ENCODE measurements at places on chromosomes 13 and 19.
A peak's percentile ranks its signal among the peaks of the same experiment; 100 is the strongest.

- no peak for DNase-seq
Measured at GRCh38 chr19:29671393-29672160, 6.3 kb downstream of the PLEKHF1 start.

DNA sequence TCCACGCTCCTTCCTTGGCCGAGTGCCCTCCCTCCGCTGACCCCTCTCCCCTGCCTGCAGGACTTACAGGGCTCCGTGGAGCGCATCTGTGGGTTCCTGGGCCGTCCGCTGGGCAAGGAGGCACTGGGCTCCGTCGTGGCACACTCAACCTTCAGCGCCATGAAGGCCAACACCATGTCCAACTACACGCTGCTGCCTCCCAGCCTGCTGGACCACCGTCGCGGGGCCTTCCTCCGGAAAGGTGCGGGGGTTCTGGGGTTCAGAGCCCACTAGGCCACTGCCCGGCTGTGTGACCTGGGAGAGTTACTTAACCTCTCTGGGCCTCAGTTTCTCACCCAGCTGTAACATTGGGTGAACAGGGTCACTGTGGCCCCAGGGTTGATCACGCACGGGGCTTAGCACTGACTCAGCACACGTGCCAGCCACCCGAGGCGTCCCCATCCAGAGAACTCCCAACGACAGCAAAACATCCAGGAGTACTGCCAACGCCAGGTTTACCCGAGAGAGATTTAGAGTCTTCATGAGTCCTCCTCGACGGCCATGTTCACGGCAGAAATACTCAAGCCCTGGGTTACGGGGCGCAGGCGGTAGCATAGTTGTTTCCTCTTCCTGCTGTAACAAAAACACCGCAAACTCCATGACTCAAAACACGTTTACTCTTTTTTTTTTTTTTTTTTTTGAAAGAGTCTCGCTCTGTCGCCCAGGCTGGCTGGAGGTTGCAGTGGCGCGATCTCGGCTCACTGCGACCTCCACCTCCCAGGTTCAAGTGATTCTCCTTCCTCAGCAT is 9.7 kb upstream of the SPACA4 start:
- no peak for DNase-seq

- DNase-seq, result peak; percentile 90
Measured at GRCh38 chr19:48511800-48512503, at the start of gene LMTK3. TSS of gene LMTK3 (minus strand) at chr19:48511835. CDS start at chr19:48511576, 259 bp downstream.

- no peak for DNase-seq
Measured at GRCh38 chr13:31982124-31982523, 49.5 kb upstream of the FRY start.

DNA sequence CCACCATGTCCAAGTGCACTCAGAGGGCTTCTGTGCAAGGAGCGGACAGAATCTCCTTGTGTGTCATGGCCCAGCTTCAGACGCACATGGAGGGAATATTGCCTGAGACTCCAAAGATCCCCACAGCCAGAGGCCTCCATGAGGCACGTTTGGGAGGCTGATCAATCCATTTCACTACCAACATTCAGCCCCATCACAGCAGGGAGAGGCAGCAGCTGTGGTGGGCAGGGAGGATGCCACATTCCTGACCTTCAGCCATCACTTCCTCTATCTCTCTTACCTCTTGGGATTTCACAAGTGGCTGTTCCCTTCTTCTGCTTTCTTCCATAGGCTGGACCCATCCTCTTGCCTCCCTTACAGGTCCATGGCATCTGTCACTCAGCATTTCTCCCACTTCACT is 82.4 kb upstream of the MBNL2 start:
- DNase-seq, result no peak

DNA sequence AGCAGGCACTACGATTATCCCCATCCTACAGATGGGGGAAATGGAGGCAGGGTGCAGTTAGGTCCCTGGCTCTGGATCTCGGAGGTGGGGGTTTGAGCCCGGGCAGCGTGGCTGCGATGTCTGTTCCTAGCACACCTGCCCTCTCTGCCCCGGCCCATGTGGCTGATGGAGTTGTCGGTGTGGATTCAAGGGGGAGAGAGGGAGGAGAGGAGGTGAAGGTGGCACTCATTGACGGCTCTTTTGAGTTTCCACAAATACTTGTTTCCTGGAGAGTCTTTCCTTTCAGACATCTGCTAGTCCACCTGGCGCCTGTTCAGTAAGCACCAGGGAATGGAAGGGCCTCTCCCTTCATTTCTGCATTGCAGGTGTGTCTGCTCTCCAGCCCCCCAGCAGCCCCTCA is 69.9 kb downstream of the ARHGEF18 start:
- peak; percentile 47 for DNase-seq

GRCh38 chr19:41882568-41883462 is at the start of gene ARHGEF1:
TSS of gene ARHGEF1 (plus strand) at chr19:41883184. CDS start at chr19:41888083, 4,899 bp downstream.
- DNase-seq, result no peak

DNA sequence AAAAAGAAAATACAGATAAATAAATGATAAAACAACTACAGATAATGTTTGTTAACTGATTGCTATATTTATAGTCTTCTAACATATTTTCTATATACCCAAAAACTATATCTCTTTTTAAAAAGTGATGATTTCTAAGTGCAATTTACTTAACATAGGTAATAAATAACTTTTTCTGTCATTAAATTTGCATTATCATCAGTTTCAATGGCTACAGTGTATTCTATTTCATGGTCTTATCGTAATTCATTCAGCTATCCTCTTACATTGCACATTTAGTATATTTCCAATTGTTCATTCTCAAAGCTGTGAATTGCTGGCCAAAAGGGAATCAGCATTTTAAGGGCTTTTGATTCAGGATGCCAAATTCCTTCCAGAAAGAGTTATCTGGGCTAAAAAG is 3.6 kb downstream of the ZNF180 start:
- no peak for DNase-seq

- peak; percentile 85 for DNase-seq
Measured at GRCh38 chr13:23960566-23961156, 63.4 kb upstream of the C1QTNF9B start.

GRCh38 chr13:110551284-110551683 is 10.2 kb downstream of the RAB20 start:
- no peak for DNase-seq

DNA sequence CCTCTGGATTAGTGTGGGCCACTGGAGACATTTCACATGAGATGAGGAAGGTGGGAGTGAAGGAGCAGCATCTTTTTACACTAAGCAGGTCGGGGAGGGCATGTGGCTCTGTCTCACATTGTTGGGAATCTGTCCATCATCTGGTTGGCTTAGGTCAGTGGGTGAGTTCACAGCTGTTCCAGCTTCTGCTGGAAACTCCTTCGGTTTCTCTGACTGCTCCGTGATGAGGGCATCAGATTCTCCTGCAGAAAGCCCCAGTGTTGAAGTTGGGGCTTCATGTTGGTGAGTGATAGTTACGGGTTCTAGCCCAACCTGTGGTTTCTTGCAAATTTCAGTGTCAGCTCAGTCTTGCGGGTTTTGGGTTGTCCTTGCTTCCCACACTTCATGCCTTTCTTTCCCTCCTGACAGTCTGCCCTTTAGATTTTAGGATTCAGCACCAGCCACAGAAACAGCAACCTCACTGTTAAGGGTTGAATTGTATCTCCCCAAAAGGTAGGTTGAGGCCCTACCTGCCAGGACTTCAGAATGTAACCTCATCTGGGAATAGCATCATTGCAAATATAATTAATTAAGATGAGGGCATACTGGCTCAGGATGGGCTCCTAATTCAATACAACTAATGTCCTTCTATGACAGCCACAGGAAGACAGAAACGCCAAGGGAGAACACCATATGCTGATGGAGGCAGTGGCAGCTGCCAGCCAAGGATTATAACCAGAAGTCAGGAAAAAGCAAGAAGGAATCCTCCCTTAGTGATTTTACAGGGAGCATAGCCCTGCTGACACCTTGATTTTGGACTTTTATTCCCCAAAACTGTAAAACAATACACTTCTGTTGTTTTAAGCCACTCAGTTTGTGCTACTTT is 7.6 kb upstream of the ALOX5AP start:
- DNase-seq, result peak; percentile 84

DNA sequence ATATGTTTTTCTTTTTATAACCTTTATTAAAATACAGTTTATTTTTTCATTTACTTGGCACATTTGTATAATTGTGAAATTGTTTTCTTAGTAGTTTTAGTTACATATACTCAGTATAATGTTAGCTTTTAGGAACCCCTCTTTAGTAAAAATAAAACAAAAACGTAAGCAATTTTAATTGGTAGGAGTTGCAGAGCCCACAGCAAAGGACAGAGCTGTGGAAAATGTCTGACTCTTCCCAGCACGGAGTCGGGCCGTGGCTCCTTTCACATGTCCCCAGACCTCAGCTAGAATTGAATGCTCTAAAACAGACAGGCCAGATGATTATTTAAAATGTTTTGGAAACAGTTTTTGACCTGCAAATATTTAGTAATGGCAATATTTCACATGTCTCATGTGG is 27.9 kb upstream of the CEACAM21 start:
- DNase-seq, result no peak

- DNase-seq, result no peak
Measured at GRCh38 chr13:20294497-20294896, 62.4 kb upstream of the GJB6 start.

GRCh38 chr13:27976362-27977091 is 7.4 kb upstream of the CDX2 start:
- DNase-seq, result no peak

GRCh38 chr13:51241720-51242119 is 19.5 kb downstream of the FAM124A start:
- DNase-seq, result no peak

- no peak for DNase-seq
Measured at GRCh38 chr19:282501-282900, 8.7 kb downstream of the PLPP2 start.

GRCh38 chr19:13835791-13836723 is 40.8 kb downstream of the ZSWIM4 start:
- no peak for DNase-seq

DNA sequence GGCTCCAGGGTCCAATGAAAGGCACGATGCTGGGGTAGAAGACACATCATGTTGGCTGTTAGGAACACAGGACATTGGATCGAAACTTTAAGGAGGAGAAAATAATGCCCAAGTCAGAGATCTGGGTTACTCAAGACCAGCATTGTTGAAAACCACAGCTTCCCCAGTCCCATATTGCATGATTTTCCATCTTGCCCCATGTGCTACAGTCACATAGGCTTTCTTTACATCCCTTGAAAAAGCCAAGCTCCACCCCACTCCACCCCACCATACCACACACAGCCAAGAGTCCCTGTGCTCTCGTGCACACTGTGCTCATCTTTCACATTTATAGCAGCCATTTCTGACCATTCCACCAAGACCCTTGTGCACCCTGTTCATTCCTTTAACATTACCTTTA is 636.2 kb downstream of the DIAPH3 start:
- no peak for DNase-seq

- no peak for DNase-seq
Measured at GRCh38 chr13:38759390-38759789, 72.5 kb downstream of the FREM2 start.

GRCh38 chr13:26621731-26622401 is 64.4 kb downstream of the WASF3 start:
- no peak for DNase-seq

- no peak for DNase-seq
Measured at GRCh38 chr19:19446655-19447437, 41.4 kb downstream of the GATAD2A start.

DNA sequence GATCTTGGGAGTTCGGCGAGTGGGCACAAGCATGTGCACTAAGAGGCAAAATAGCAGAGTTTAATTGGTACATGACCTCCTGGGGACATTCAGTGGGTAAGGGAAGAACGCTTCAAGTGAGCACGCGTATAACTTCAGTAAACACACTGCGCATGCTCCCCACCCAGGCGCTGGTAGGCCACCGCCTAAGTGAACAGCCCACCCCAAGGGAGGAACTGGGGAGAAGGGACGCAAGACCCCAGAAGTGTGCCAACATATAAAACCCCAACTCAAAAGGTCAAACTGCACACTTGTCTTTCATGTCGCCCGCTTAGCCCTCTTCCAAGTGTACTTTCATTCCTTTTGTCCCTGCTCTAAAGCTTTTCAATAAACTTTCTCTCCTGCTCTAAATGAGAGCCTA is 10.5 kb upstream of the NTN5 start:
- DNase-seq, result no peak

DNA sequence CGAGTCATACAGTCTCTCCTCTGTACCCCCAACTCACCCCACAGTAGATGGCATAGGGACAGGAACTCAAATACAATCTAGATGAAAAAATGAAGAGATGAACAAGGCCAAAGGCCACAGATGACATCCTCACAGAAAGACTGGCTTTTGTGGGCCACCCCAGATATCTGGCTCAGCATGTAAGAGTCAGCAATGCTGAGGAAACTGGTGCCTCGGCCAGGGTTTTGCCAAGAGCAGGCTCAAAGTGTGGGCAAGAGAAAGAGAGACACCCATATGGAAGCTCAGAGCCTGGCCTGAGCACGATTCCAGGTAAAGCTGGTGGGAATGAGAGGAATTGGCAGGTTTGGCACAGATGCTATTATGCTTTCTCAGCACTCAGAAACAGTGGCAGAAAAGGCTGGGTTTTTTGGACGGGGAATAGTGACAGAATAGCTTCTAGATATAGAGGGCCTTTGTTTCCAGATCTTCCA is 460.6 kb downstream of the FOXO1 start:
- DNase-seq, result no peak

DNA sequence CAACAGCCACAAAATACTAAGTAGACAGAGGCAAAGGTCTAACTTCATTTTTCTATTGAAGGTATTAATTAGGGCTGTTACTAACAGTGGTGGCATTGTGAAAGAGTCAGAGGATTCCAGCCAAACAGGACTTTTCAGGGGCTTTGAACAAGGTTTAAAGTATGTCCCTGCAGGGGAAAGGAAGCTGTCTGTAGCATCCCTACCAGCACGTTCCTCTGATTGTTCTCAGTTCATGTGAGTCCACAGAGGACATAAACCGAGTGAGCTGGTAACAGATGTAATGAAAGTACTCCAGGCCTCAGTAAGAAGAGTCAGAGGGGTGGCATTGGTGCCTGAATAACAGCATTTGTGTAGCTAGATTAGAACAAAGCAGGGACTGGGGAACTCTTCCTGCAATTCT is 15.3 kb upstream of the SPATA13 start:
- no peak for DNase-seq

GRCh38 chr13:24911133-24911908 is 147.4 kb downstream of the RNF17 start:
- no peak for DNase-seq

DNA sequence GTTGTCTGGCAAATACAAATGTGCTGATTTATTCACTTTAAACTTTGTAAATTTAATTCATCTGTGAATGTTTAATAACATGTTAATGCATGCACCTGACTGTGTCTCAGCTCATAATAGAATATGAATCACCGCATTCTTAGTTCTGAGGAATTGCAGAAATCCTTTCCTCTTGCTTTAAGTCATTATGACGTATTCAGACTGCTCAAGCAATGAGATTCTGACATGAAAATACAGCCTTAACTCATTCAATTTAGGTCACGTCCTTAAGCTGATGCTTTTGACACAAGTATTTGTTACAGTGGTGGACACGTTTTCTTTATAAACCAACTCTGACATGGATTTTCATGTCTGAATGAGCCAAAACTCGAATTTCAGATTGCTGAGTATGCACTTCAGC is 541.0 kb upstream of the KLF12 start:
- no peak for DNase-seq

GRCh38 chr19:6773323-6773931 is 919 bp downstream of the VAV1 start:
- DNase-seq, result no peak

Data from NCI-H524 (cell line).